ENCODE measurements at places on chromosomes 2 and 18. TPM values are rescaled to one million over a fixed set of nuclear protein-coding genes. Genes with fewer than 3 reads are reported as not detected.

UGT1A5 gene
- total RNA-seq: not detected

COL4A4 gene
- not detected for total RNA-seq

CCDC148 gene
- not detected for total RNA-seq

TMEM37 gene
- total RNA-seq: not detected

MGAT4A gene
- 120 TPM for total RNA-seq

GKN2 gene
- total RNA-seq: not detected

LINC00305 gene
- total RNA-seq: not detected

ZDBF2 gene
- 10.8 TPM for total RNA-seq

SPDYA gene
- 2.1 TPM for total RNA-seq

MATN3 gene
- total RNA-seq: not detected

PRSS56 gene
- total RNA-seq: not detected

NHEJ1 gene
- 17.1 TPM for total RNA-seq

ACADL gene
- not detected for total RNA-seq

ASB3 gene
- 21.0 TPM for total RNA-seq

FOXI3 gene
- not detected for total RNA-seq

DTNA gene
- 0.24 TPM for total RNA-seq

RIT2 gene
- total RNA-seq: not detected

Measured in T-helper 1 cell treated with Interleukin-12 subunit alpha and Interleukin-12 subunit beta and Interleukin-4 antibody, amounts not matched to agents 30 ng/mL and 1 ng/mL, for 36 hours (primary cell).